Stimulated activated CD4-positive, alpha-beta T cell treated with anti-CD3 and anti-CD28 coated beads, TNF-alpha, amount 100 ng/mL, for 4 hours (primary cell): ENCODE measurements at places on chromosomes 3 and 15.
A peak's percentile ranks its signal among the peaks of the same experiment; 100 is the strongest.

GRCh38 chr3:36124118-36124796, 256.0 kb upstream of the STAC start:
- no peak for DNase-seq

- no peak for DNase-seq
These were observed 105.1 kb downstream of the ZMAT3 start for GRCh38 chr3:178966299-178967176.

- no peak for DNase-seq
These were observed 46.2 kb downstream of the COL8A1 start for GRCh38 chr3:99684644-99685043.

- DNase-seq = no peak
These were observed 25.9 kb downstream of the ADGRG7 start for GRCh38 chr3:100635273-100635701.

GRCh38 chr15:33354411-33354810, 43.6 kb downstream of the RYR3 start:
- DNase-seq = no peak

GRCh38 chr15:72967397-72967796, 84.9 kb upstream of the NEO1 start:
- no peak for DNase-seq

DNA sequence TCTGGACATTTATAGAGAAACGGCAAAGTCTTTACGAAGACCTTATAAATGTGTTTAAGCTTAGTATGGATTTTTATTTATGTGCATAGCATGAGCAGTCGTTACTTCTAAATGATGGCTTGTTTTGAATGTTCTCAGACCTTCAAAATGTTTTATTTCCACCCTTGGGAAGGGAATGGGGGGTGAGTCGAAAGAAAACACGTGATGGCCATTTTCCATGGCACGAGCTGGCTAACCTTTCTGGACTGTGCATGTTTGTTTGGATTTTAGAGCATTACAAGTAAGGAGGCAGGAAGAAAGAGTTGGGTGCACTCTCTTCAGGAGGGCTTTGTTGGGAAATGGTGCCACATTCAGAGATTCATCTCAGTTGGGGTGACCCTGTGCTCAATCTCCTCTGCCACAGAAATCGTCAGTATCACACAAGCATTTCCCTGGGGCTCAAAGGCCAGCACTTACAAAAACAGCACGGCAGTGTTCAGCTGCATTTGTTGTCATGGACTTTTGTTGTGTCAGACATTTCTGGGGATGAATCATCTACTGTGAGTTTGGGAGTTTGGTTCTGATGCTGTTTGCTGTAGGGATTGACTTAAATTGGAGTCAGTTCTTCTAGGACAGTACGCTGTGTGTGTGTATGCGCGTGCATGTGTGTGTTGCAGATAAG, 52.3 kb upstream of the ADAMTS9 start:
- DNase-seq = no peak

DNA sequence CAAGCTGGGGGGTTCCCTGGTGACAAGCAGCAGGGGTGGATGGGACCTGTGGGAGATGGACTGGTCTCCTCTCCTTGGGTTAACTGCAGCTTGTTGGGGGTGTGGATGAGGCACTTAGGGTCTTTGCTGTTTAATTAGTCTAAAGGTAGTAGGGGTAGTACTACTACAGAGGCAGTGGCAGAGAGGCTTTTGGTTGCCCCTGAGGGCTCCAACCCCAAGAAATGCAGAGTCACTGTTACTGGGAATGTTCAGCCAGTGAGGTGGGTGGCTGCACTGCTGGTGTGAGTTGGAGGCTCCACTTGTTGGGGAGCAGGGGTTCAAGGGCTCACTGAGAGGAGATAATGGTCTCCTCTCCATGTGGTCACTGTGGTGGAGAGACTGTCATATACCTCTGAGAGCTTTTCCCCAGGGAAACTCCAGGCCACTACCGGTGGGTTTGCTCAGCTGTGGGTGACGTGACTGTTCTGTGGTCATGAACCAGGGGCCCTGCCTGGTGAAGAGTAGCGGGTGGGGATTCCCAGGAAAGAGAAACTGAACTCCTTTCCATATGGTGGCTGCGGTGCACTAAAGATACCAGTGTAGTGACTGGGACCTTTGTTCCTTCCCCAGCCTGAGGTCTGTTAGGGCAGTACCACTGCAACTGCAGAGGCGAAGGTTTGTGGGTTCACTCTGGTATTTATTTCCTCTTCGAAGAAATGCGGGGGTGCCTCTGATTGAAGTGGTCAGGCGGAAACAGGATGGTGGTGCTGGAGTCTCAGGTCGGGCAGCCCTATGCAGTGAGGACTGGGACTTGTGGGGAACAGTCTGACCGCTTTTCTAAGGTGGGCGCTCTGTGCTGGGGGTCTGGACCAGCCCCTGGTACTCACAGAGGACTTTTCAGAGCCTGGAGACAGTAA, 68.9 kb upstream of the TNFSF10 start:
- peak; percentile 67 for DNase-seq

DNA sequence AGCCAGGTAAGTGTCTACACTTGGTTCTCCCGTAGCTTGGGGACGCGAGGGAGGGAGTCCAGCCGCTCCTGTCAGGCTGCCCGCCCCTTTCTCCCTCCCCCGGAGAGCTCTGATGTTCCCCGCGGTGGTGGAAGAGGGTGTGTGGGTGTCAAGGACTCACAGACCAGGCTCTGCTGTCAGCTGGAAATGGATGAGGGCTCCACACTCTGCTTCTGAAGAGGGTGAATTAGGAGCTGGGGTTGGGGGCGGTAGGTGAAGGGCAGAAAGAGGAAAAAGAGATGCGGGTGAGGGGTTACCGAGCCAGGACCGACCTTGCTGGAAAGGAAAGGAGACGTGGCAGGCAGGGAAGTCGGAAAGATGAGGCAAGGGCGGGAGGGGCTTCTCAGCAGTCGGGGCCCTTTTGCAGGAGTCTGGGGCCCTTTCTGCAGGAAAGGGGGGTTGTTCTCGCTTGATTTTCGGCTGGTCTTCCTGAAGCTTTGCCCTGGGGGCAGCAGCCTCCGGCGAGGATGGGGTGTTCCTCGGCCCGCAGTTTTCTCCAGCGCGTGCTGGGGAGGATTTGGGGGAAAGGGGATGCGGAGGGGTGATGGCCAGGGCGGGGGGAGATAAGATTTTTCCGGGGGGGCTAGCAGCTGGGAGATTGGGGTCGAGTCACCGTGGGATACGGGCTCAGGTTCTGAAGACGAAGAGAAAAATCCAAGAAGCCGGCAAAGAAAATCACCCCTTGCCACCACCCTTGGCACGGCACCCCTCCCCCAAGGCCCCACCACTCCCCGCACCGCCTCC, 602 bp upstream of the BAHD1 start:
- no peak for DNase-seq

DNA sequence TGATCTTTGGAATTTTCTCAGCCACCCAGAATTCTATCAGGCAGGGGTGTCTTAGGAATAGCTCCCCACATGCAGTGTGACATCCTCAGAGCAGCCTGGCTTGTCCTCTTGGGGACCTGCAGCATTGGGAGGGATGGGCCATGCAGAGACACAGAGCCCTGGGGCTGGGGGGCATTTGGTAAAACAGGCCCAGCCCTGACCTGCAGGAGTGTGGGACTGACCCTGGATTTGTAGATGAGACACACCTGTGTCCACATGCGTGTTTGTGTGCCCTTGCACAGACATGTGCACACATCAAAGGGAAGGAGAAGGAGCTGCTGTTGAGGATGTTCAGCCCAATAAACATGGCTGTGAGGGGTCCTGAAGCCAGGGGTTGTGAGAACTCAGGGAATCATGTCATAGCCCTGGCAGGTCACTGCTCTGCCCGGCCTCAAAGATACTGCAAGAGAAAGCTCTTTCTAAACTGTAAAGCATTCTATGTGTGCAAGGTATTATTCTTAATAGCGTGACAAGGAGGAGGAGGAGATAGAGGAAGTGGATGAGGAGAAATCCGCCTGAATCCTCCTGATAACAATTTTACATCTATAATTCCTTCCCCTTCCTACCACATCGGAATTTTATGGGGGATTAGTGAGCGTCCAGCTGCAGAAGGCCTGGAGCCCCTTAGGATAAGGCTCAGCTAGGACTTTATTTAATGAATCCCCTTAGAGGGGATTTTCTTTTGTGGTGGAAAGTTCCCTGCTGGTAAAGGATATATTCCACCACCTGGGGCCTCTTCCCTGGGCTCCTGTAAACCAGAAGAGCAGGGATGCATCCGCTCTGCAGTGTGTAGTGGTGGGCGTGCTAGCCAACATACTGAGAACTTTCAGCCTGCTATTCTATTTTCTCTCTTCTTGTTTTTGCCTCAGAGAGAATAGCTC, 245.5 kb downstream of the EPHB1 start:
- no peak for DNase-seq

- DNase-seq = no peak
These were observed 155.3 kb downstream of the THRB start for GRCh38 chr3:24339266-24339825.

- no peak for DNase-seq
These were observed 280.8 kb upstream of the LRRFIP2 start for GRCh38 chr3:37455181-37455580.

DNA sequence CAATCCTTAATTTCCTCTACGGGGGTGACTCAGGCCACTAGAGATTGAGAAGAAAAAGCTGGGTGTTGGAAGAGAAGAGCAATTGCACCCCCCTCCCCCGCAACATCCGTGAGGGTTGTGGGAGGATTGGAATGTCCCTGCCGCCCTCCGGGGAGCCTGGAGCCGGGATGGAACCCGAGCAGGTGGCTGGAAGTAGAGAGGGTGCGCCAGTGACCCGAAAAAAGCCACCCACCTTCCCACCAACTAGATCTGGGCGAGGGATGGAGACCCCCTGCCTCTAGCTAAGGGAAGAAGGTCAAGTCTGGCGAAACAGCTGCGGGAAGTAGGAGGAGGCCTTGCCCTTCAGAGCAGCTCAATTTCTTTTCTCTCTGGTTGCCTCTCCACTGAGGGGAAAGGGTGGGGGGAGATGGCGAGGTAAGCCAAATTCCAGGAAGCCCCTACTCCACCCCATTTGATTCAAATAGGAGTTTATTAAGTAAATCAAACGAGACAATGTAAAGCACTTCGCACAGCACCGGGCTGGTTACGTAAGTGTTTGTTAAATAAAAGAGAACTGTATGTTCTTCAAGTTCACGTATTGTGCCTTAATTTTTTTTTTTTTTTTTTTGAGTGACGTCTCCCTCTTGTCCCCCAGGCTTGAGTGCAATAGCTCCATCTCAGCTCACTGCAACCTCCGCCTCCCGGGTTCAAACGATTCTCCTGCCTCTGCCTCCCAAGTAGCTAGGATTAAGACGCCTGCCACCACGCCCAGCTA, 1.1 kb upstream of the WWTR1 start:
- DNase-seq = no peak

DNA sequence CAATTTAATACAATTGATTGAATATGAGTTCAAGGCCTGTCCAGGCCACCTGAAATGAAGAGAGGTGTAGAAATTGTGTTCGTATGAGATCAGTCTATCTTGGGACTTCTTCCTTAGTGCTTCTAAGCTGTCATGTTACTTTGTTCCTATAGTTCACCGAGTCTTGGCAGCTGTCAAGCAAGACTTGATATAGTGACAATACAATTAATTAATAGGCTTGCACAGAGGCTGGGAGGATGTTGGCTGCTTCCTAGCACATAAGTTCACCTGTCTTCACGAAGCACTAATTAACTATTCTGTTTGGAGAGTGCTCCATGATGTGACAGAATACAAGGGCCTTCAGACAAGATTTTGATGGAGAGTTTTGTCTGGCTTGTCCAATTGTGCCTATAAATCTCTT, 103.7 kb upstream of the CD96 start:
- no peak for DNase-seq

- no peak for DNase-seq
These were observed 13.3 kb downstream of the ABHD2 start for GRCh38 chr15:89101302-89102193.

DNA sequence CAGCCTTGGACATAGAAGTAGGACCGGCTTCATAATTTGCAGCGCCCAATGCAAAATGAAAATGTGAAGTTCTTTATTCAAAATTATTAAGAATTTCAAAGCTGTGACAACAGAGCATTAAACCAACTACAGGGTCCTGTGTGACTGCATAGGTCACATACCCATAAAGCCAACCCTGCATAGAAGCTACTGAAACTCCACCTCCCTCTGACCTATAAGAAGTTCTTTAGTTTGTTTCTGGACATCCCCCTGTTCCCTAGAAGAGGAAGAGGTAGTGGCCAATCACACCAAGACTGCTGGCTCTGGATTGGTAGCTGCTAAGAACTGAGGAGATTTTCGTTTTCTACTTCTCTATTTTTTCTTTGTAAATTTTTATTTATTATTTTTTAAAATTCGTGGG, 9.0 kb upstream of the SELENOT start:
- DNase-seq = no peak

GRCh38 chr3:18097989-18098388, 327.1 kb downstream of the SATB1 start:
- DNase-seq = no peak

DNA sequence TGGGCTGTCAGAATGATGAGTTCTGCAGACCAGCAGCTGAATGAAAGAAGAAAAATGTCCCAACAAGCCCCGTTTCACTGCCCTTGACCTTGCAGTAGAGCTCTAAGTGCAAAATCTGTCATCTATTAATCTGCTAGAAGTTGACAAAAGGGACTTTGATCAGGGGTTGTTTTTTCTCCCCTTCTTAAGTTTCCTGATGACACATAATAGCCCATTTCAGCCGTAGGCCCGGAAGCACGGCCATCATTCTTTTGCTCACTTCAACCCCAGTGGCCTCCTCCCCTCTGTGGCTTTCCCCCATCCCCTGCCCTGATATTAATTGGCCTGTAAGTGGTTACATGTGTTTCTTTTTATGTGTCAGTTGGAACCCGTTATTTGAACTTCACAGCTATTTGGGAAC, 298.9 kb downstream of the RPLP1 start:
- no peak for DNase-seq

- peak; percentile 18 for DNase-seq
These were observed 557 bp downstream of the TFG start for GRCh38 chr3:100709842-100710260.

DNA sequence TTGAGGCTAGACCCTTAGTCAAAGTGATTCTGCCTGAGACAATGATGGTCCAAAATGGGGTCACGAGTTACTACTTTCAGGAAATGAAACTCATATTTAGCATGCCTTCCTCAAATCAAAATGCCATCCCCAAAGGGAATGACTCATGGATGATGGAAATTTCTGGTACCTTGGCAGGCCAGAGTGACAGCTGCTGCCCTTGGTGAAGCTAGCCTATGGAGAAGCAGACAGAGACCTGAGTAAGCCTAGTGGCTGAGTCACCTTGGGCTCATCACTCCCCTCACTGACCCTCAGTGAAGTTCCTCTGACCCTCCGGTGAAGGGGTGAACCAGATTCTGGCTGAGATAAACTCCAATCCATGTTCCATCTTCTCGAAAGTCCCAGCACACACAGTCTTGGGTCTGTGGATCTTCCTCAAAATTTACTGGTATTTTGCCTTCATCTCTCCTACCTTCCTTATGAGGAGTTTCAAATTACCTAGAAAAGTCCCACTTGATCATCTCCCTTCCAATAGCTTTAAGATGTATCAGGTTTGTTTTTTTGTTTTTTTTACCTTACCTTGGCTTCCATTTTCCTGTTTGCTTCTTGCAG, 54.5 kb upstream of the ABHD17C start:
- no peak for DNase-seq

- DNase-seq = no peak
These were observed 45.8 kb upstream of the SENP5 start for GRCh38 chr3:196821806-196822355.

- no peak for DNase-seq
These were observed 479 bp downstream of the LRRC2 start for GRCh38 chr3:46565607-46566039.
